Hematopoietic multipotent progenitor cell treated with erythropoietin and hydrocortisone succinate and interleukin-3 and kit ligand, for 6 days (in vitro differentiated cells): ENCODE measurements at places on chromosomes 6 and 20.

DNA sequence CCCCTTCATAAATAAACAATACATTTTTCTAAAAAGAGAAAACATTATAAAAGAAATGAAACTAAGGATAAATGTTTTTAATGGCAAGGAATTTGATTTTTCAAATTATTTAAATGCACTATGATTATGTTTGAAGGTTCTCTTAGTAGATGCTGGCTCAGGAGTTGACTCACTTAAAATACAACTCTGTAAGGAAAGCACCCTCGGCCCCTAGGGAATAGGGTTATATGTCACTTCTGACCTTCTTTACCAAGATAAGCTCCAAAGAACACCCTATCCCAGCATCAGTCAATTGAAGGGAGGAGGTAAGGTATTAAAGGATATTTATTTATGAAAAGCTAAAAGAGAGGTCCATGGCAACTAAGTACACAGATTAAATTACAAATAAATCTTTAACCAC, 6.8 kb downstream of the SNAP91 start:
- DNase-seq: no peak

DNA sequence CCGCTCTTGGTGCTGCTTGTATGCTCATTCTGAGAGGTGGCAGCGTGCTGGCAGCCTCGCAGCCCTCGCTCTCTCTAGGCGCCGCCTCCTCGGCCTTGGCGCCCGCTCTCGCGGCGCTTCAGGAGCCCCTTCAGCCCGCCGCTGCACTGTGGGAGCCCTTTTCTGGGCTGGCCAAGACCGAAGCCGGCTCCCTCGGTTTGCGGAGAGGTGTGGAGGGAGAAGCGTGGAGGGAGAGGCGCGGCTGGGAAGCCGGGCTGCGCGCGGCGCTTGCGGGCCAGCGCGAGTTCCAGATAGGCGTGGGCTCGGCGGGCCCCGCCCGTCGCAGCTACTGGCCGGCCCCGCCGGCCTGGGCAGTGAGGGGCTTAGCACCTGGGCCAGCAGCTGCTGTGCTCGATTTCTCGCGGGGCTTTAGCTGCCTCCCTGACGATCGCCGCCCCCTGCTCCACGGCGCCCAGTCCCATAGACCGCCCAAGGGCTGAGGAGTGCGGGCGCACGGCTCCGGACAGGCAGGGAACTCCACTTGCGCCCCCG, 19.5 kb upstream of the FAM8A1 start:
- peak; percentile 61 for DNase-seq

DNA sequence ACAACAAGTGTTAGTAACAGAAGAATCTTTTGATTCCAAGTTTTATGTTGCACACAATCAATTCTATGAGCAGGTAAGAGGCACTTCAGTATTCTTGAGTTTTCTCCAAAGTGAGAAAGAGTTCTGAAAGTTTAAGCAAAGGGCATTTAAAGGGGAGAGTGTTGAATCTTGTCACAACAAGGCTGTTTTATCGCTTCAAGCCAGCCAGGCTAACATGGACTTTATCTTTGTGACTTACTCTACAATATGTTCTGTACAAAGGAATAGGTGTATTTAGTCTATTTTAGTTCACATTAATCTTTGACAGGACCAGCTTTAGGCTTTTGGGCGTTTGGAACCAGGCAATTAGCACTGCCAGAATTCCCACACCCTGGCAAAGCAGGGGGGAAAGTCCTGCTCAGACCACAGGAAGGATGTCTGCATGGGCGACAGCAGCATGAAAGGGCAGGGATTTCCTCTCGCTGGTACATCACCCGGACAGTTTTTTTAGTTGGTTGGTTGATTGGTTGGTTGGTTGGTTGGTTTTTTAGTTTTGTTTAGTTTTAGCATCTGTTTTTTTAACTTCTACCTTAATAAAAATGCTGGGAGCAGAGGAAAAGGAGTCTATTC, 395.4 kb upstream of the SOX4 start:
- no peak for DNase-seq

DNA sequence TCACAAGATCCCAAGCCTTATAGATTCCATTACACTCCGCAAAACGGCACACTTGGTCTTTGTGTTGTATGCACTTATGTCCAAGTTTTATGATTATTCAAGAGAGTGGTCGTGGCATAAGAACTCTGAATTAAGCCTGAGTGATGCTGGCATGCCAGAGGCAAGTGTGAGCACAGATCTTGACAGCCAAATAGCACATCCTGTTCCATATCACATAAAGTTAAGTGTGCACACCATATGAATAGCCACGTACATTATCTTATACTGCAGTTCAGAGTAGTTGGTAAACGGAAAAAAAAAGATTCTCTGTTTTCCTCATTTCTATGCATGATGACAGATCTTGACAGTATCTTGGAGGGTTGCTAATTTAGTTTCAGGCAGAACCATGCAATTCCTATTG, 727.3 kb upstream of the FLRT3 start:
- no peak for DNase-seq

DNA sequence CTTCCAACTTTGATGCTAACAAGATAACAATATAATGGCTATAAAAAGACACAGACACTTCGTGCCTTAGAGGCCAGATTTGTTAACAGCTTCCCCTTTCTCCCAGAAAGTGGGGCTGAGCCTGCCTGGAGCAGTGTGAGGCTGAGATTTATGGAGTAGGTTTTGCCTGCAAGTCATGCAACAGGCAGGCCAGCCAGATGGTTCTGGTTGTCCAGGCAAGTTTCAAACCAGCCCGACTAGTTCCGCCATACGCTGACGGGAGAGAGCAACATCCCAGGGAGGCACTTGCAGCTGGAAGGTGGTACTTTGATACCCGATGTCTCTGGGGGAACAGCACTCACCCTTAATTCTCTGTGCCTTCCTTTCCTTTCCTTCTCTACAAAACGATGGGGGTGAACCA, 81.3 kb upstream of the NAA20 start:
- no peak for DNase-seq

DNA sequence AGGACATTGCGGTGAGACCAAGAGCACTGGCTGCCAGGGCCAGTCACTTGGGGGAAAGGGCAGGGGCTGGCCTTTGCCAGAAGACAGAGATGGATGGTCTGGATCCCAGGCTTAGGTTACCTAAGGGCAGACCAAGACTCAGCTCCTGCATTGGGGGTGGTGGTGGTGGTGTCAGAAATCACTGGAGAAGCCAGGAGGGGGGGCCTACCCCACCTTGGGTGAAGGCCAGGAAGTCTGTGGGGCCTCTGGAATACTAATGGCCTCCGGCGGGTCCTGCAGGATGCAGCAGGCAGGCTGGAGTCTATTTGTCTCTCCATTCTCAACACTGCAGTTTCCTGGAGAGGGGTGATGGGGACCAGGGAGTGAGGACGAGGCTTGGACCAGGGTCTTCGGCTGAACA, 32.8 kb downstream of the CD40 start:
- DNase-seq: no peak

GRCh38 chr6:137660296-137660731, 166.1 kb upstream of the OLIG3 start:
- DNase-seq: no peak

- DNase-seq: peak; percentile 27
Observed at GRCh38 chr6:5087389-5087788, 2.2 kb downstream of the PPP1R3G start.
